ENCODE measurements at places on chromosomes 2 and 18.

- DNase-seq, result no peak
Measured at GRCh38 chr2:202171241-202171825, 67.1 kb downstream of the SUMO1 start.

- no peak for DNase-seq
Measured at GRCh38 chr2:143254110-143254509, 124.9 kb downstream of the ARHGAP15 start.

DNA sequence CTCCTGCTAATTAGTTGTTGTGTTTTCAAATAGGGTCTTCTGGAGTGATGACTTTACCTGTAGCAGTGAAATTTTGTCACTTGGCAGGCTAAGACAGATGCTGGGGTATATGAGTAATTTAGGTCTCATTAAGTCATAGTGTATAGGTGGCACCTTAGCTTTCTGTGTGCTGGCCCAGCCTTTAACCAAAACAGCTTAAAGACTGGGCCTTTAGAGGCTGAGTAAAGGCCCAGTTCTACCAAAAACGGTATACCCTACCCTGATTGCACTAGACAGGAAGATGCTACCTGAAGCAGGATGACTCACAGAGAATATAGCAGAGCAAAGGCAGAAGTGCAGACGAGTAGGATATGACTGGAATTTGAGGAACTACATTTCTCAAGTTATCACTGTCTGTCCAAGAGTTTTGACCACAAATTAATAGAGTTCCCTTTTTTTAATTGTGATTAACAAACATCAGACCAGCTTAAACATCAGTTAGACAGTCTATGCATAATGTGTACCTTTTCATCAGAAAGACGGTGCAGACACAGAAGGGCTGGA lies 337.9 kb upstream of the SALL3 start:
- no peak for DNase-seq

DNA sequence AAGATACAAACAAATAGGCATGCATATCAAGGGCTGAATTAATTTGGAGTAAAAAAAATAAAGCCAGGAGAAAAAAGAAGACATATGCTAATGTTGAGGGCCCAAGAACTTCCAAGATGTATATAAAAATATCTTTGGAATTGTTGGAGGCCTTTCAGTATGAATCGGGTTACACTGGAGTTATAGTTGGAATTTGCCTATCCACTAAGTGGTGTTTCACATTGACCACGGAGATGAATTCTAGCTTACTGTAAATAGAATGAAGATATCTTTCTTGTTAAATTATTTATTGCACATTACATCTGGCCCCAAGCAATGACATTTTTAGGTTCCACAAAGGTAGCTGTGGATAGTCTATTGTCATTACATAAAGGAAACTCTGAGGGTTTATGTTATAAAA lies 38.5 kb upstream of the TRIB2 start:
- DNase-seq, result no peak

GRCh38 chr2:64837116-64837731 lies 152.0 kb upstream of the SLC1A4 start:
- DNase-seq, result no peak

DNA sequence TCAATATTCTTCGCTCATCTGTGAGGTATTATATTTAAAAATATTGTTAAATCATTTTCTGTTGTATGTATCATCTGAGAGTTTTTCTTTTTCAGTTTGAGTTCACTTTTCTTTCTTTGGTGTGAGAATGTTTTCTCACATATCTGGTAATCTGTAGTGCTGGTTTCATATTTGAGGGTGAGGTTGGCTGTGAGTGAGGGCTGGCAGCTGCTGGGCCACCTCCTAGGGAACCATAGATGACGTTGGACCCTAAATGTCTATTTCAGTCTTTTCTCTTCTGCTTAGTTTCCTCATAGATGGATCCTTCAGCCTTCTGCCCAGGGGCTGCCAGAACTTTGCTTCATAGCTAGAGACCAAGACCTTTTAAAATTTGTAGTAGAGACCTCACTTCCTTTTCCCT lies 33.5 kb downstream of the MGAT5 start:
- DNase-seq, result no peak

Data from stimulated activated CD4-positive, alpha-beta T cell treated with anti-CD3 and anti-CD28 coated beads, Interleukin-1b, Interleukin-23, amount 100 ng/mL, for 1 hour (primary cell).